GM20000 (cell line): ENCODE measurements at places on chromosomes 5 and 9.

DNA sequence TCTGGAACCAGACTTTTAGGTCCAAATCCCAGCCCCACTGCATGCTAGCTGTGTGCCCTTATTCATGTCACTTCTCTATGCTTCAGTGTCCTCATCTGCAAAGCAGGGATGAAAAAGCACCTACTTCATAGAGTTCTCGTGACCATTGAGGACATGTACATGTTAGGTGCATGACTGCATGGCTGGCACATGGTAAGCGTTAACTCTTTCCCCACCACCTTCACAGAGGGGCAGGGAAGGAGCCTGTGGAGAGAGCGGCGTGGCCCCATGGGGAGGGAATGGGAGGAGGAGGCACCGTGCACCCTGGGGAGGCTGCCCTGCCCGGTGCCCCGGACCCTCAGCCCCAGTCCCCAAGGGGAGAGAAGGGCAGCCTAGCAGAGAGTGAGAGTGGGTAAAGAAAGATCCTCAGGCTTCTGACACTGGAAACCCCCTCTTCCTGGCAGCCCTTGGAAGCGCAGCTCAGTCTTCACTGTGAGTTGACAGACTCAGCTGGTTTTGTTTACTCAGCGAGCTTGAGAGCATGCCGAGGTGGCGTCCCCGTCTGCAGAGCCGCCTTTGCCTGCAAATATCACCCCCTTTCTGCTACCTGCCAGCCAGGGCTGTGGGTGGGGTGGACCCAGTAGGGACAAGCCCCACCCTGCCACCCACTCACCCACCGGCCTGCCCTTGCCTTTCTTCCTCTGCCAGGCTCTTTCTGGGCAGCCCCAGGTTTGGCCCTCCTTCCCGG lies 10.6 kb upstream of the ANGPTL2 start:
- no peak for DNase-seq

GRCh38 chr9:89596937-89597555 lies 7.8 kb upstream of the GADD45G start:
- DNase-seq = no peak

- DNase-seq = no peak
Measured at GRCh38 chr5:154523709-154524108, 45.7 kb upstream of the HAND1 start.

DNA sequence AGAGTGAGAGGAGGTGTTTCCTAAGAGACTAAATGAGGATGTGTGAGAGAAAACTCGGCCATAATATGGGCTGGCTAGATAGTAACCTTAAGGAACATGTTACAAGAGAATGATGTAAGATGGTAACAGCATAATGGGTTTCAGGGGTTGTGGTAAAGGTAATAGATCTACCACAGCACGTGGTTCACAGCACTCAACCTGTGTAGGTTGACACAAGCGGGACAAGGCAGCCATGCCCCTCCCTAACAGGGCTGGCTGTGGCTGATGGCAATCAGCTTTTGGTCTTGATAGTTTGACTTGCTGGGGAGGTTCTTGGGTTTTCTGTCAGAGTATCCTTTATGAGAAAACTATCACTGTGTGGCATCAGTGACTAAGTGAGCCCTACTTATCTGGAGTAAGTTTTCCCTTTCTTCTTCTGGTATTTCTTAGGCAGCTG lies 138.6 kb downstream of the TRIO start:
- peak; percentile 33 for DNase-seq

- DNase-seq = no peak
Measured at GRCh38 chr5:11143456-11144267, 382.6 kb upstream of the DAP start.

DNA sequence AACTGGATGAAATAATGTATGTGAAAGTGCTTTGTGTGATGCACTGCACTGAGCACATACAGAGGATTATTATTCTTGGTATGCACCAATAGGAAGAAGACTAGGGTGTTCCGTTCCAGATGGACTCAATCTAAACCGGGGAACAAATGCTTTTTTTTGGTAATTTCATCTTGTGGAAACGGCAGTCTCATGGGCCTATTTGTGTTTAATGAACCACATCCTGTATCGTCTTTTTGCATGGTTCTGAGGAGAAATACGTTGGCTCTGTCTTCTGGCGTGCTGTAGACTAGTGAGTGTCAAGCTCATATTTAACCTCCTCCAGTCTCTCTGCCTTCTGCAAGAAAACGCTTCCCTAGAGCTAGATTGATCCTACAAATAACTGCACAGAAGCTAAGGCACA lies 30.0 kb downstream of the TRIM32 start:
- DNase-seq = no peak

- DNase-seq = no peak
Measured at GRCh38 chr5:20248118-20248517, 260.1 kb upstream of the CDH18 start.

- no peak for DNase-seq
Measured at GRCh38 chr5:56447232-56447631, 214.1 kb upstream of the ANKRD55 start.
